ENCODE measurements at places on chromosomes 3 and 15.

GRCh38 chr3:30848087-30848779 is 46.2 kb downstream of the GADL1 start:
- no peak for DNase-seq

GRCh38 chr15:65213241-65213640 is 2.0 kb upstream of the CILP start:
- no peak for DNase-seq

GRCh38 chr3:1787094-1787493 is 311.6 kb upstream of the CNTN4 start:
- no peak for DNase-seq

DNA sequence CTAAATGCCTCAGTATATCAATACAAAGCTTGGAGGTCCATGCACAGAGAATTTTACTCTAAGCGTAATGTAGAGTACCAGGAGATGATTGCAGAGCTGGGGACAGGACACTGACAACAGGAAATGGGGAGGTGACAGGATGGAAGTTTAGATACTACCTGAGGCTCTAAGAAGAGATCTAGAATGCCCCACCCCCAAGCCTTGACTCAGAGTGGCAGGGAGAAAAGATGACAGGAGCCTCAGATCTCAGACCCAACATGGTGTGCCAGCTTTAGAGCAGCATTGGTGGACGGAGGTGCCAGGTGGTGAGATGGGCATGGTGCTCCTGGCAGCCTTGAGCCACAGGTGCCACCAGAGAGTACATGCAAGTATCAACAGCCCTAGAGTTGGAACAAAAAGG is 62.5 kb downstream of the LYZL4 start:
- DNase-seq: no peak

- DNase-seq: no peak
Observed at GRCh38 chr15:79099692-79100091, 9.1 kb upstream of the RASGRF1 start.

- no peak for DNase-seq
Observed at GRCh38 chr15:70354346-70354905, 256.7 kb upstream of the TLE3 start.

DNA sequence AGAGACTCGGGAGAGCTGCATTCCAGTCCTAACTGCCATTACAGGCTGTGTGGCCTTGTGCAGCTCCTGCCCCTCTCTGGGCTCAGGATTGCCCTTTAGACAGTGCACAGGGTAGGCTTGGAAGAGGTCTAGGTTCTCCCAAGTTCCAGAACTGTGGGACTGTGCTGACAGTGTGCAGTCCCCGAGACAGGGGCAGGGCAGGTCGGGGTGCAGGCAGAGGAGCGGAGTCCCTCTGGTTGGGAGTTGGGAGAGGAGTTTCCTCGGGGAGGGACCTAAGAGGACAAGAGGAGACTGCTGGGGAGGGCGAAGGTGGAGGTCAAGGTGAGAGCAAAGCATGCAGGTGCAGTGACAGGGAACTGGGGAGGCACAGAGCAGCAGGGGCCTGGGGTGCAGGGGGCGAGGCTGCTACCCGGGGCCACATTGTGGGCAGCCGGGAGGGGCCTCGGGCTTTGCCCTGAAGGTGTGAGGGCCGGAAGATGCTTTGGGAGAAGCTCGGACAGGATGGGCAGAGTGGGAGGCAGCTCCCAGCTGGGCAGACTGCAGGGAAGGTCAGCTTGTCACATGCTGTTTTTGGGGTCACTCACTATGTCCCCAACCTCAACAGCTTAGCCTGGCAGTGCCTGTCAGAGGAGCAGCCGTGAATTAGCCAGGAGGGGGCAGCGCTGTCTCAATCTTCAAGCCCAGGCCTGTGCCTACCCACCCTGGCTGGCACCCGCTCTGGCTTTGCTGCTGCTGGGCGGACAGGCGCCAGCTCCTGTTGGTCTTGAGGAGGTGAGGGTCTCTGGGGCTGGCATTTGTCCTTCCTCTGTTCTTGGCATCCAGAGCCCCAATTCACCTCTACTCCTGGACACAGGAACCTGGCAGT is 15.4 kb upstream of the CSPG4 start:
- DNase-seq: no peak

DNA sequence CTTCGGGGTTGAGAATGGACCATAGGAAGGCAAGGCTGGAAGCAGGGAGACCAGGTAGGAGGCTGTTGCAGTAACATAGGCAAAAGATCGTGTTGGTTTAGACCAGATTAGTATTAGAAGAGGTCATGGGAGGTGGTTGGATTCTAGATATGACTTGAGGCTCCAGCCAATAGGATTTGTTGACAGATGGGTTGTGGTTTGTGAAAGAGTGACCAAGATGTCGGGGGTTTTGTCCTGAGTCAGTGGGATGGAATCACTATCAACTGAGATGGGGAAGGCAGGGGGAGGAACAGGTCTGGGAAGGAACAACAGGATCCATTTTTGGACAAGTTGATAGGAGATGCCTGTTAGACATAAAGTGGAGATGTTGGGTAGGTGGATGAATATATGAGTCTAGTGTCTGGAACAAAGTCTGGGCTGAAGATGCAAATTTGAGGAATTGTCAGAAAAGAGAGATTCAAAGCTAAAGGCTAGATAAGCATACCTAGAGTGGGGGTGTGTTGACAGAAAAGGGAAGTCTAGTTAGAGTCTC is 95.5 kb upstream of the NPHP3 start:
- DNase-seq: no peak

GRCh38 chr3:151985787-151986430 is 112.5 kb downstream of the SUCNR1 start:
- no peak for DNase-seq

DNA sequence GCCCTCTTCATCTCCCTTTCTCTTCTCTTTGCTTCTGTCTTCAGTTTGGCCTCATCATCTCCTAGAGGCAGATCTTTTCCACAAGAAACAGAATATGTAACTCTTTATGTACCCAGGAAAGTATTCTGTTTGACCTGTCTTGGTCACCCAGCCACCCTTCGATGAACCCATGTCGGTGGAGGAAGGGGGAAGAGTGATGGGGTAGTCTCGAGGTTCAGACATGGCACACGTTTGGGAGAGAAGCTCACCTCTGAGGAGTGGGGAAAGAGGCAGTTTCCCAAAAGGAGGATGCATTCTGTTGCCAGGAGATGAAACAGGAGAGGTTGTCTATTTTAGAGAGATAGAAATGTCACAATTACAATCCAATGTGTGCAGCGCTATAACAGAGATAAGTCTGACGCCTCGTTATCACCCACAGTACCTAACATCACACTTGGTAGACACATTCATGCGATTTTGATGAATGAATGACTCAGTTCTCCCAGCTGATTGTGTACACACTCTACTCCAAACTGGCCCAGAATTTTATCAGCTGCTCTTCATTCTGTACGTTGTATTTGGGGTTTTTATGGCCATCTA is 722 bp upstream of the CCDC50 start:
- DNase-seq: no peak

DNA sequence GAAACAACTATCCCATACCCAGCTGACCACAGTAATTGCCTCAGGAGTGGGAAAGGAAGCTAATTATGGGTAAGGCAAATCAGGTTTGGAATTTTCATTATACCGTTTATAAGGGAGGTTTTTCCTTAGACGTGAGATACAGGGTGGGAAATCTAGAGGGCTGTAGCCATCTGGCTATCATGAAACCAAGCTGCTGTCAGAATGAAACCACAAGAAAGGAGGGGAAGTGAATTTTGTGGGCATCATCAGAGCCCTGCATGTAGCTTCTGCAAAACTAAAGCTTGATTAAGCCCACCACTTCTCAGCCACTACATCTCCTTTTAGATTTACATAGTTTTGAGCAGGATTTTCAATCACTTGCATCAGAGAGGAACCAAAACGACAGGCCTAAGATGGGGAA is 893.5 kb downstream of the TUSC7 start:
- DNase-seq: no peak
